Esophagus mucosa (tissue), 1 donor: ENCODE measurements at places on chromosomes 6 and 20. TPM values are rescaled to one million over a fixed set of nuclear protein-coding genes. Genes with fewer than 3 reads are reported as not detected.

DNA sequence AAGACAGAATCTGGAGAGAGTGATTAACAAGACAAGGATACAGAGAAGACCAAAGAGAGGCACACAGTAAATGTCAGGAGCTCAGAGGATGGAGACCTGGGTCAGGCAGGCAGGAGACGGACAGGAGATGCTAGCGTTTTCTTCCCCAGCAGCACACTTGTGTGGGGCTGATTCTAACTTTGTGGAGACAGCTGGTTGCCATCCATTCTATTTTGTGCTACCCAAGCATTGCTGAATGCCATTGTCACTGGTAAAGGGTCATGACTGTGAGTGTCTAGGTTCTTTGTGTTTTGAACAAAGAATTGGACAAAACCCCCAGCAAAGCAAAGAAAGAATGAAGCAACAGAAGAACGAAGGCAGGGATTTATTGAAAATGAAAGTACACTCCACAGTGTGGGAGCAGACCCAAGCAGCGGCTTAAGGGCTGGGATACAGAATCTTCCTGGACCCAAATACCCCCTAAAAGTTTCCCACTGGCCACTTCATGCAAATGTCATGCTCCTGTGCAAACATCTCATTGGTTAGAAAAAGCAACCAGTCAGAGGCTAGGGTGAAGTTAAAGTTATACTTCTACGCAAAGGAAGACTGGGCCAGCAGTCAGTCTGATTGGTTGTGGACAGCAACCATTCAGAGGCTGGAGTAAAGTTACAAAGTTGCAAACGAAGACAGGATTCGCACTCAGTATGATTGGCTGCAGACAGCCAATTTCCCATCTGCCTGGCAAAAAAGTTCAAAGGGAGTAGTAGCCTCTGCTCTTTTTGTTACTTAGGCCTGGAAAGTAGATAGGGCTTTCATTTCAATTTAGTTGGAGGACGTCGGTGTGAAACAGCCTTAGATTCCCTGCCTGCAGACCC, 17.5 kb downstream of the PTK7 start:
- peak; percentile 56 for ATAC-seq

- peak; percentile 88 for ATAC-seq
Measured at GRCh38 chr6:154578004-154578559, 67.6 kb upstream of the CNKSR3 start.

DNA sequence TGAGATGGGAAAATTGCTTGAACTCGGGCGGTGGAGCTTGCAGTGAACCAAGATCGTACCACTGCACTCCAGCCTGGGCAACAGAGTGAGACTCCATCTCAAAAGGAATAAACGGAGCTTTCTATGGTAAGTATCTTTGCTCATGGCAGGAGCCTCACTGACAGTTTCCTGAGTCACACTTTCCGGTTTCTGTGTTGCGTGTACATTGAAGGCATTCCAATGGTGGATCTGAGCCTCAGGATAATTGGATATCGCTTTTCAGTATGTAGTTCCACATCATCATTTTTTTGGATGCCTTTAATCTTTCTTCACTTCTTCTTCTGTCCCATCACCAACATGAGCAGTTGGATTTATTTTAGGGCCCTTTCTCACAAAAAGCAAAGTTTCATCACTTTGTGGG, 28.6 kb upstream of the GTSF1L start:
- no peak for ATAC-seq

The LTB gene
- total RNA-seq: 1.1 TPM

The ENPP1 gene
- 0.36 TPM for total RNA-seq

The C6orf163 gene
- total RNA-seq: 1.1 TPM

- ATAC-seq: no peak
Measured at GRCh38 chr6:132285004-132285780, 116.1 kb downstream of the MOXD1 start.

The CNR1 gene
- total RNA-seq: 0.72 TPM

- ATAC-seq: no peak
Measured at GRCh38 chr6:126252154-126252553, 87.8 kb upstream of the CENPW start.

The PLCB4 gene
- total RNA-seq: 1.1 TPM

DNA sequence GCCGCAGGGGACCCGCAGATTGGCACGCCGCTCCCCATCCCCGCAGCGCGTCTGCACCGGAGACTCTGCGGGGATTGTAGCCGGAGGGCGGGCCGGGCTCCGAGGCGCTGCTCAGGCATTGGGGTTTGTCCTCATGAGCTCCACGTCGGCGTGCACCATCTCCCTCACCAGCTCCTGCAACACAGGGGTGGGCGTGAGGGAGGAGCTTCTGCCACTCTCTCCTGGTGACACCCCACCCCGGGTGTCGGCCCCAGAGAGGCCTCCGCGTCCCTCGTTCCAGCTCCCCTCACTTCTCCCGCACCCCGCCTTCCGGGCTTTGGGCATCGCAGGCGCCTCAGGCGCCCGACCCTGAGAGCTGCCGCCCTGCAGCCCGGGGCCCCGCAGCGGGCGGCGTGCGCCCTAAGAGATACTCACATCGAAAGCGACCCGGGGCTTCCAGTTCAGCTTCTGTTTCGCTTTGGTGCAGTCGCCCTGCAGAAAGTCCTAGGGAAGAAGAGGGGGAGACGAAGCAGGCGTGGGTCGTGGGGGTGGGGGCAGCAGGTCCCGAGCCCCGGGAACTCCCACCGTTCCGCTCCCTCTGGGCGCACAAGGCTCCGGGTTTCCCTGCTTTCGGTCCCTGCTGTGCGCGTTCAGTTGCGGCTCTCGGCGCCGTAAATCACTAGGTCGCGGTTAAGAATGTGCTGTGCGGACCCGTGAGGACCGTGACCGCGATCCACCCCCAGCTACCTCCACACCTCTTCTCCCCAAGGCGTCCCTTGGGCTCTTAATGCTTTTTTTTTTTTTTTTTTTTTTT, 14.5 kb downstream of the FOXC1 start:
- peak; percentile 20 for ATAC-seq

- ATAC-seq: no peak
Measured at GRCh38 chr20:6525447-6526303, 241.8 kb upstream of the BMP2 start.
